Stimulated activated CD4-positive, alpha-beta T cell treated with anti-CD3 and anti-CD28 coated beads, Interleukin-4, amount 100 ng/mL, for 4 hours (primary cell): ENCODE measurements at places on chromosomes 3 and 15.

DNA sequence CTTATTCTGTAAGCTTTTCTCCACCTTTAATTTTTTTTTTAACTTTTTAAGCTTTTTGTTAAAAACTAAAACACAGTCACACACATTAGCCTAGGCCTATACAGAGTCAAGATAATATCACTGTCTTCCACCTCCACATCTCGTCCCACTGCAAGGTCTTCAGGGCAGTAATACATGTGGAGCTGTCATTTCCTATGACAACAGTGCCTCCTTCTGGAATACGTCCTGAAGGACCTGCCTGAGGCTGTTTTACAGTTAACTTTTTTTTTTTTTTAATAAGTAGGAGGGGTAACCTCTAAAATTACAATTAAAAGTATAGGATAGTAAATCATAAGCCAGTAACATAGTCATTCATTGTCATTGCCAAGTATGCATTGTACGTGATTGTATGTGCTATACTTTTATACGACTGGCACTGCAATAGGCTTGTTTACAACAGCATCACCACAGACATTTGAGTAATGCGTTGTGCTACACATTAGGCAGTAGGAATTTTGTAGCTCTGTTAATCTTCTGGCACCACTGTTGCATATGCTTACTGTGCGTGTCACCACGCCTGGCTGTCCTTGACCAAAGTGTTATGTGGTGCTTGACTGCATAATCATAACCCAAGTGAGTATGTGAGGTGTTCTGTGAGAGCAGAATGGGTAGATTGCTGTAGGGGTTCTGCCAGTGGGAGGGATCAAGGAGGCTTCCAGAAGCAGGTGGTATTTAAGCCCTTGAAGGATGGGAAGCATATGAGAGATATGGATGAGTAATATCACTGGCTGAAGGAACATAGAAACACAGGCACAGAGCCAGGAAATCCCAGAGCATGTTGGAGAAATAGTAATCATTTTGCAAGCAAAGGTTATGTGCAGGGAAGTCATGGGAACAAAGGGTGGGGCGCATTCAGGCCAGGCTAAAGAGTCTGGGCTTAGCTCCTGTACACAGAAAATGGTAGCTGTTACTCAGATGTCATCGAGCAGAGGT is 18.3 kb downstream of the FBXO22 start:
- DNase-seq, result no peak

DNA sequence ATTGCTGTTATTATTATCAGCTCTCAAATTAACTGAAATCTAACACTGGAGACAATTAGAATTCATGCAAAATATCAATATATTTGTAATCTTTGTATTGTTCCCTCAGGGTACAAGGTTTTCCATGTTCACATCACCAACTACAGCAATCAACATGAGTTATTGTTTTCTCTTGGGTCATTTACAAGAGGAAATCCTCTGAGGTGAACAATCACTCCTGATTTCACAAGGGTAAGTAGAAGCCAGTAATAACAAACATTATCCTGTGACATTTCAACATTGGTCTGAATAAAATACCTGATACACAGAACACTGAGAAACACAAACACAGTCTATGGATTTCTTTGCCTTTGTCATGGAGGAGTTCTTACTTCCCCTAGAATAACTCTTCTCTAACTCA is 174.0 kb downstream of the SUCNR1 start:
- no peak for DNase-seq

GRCh38 chr3:187880441-187880840 is 135.2 kb upstream of the BCL6 start:
- no peak for DNase-seq

DNA sequence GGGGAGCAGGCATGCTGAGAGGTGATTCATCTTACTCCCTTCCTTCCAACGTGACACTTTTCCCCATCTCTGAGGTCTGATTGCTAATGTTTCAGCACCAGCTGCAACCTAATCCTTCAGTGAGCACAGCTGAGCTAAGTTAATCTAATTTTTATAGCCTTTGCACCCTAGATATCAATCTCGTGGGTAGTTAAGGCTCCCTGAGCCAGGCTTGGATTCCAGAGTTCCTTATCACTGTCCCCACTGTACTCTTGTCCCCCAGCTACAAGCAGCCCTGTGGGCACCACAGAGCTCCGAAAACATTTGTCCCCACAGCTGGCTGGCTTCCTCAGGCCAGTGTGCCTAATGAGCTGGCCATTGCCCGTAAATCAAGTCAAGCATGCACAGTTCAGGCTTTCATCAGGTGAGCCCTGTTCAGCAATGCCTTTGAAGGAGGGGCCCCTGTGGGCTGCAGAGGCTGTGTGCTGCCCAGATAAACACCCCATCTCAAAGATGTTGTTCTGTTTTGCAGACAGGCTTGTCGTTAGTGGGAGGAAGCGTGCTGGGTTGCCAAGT is 376.9 kb upstream of the RASGRP1 start:
- no peak for DNase-seq

DNA sequence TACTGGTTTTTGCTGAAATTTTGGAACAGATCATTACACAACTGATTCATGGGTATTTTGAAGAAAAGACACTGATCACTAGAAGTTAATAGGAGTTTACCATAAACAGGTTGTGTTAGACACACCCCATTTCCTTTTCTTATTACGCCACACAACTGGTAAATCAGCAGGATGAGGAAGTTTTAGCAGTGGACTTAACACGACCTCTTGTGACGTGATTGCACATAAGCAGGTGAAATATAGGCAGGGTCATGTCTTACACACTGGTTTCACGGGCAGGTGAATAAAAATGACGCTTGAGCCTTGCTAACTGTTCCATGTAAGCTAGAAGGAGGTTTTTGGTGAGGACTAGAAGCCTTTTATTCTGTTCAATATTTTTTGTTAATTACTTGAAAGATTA is 27.1 kb upstream of the TPRG1 start:
- no peak for DNase-seq

- no peak for DNase-seq
Measured at GRCh38 chr15:66496951-66497501, 536 bp downstream of the SNAPC5 start.

DNA sequence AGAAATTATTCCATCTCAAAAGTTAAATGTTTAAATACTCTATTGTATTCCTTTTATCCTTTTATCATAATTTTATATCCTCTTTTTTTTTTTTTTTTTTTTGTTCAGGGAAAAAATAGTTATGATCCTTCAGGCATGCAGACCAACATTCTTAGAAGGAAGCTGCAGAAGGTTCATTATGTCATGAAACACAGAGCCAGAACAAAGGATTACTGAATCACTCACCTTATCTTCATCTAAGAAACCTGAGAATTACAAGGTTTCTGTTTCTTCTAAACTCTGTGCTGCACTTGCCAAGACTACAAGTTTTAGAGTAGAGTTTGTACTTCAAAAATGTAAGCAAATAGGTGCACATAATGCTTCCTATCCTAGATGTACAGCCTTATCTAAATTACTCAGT is 3.3 kb downstream of the PLCH1 start:
- DNase-seq, result no peak

GRCh38 chr15:85592148-85592547 is 202.6 kb downstream of the KLHL25 start:
- DNase-seq, result no peak

DNA sequence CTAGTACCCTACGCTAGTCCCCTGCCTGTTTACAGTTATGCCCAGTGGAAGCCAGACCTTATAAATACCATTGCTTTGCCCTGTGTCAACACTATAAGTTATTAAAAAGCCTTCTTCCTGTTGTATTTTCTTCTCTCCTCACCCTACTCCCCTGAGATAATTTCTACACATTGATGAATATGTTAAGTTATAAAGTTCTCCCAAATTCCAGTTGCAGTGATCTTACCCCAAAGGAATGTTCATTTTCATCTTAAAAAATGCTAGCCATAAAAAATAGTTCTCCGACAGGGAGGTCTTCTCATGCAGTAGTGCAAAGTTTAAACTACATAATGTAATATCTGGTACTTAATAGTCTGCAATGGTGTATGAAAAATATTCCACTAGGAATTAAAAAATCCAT is 58.6 kb downstream of the MAP2K5 start:
- no peak for DNase-seq

DNA sequence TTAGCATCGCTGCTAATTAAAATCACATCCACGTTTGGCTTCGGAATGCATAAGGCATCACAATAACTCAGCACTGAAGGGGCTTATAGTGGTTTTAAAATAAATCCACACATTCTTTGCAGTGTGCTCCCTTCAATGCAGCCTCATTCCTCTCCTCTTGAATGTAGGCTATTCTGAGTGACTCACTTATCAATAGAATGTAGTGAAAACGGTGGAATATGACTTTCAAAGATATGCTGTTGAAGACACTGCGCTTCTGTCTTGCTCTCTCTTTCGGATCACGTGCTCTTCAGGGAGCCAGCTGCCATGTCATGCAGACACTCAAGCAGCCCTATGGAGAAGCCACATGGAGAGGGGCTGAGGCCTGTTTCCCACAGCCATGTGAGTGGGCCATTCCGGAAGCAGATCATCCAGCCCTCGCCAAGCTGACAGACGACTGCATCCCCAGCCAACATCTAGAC is 87.4 kb downstream of the CRYGS start:
- no peak for DNase-seq
